ENCODE measurements at places on chromosomes 3 and 15.

DNA sequence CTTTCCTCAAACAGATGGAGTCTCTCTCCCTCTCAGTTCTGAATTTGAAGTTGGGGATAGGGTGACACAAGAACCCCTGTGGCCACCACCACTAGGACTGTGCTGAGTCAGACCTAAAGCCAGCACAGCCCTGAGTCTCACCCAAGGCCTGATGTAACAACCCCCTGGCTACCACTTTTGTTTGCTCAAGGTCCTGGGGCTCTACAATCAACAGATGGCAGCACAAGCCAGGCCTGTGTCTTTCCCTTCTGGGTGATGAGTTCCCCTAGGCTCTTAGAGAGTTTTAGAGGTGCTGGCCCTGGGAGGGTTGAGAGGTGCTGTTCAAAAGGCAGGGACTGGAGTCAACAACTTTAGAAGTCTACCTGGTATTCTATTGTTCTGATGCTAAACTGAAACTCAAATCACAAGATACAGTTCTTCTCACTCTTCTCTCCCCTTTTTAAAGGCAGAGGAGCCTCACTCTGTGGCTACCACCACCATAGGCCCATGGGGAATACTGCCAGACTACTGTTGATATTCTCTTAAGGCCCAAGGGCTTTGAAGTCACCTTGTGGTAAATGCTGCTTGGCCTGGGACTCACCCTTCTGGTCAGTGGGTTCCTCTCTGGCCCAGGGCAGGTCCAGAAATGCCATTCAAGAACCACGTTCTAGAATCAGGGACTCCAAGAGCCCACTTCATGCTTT, 6.5 kb downstream of the OR5K4 start:
- no peak for DNase-seq

- DNase-seq = no peak
Measured at GRCh38 chr3:114406286-114406685, 112.5 kb downstream of the TIGIT start.

GRCh38 chr3:159080821-159081220, 279.0 kb downstream of the MFSD1 start:
- no peak for DNase-seq

DNA sequence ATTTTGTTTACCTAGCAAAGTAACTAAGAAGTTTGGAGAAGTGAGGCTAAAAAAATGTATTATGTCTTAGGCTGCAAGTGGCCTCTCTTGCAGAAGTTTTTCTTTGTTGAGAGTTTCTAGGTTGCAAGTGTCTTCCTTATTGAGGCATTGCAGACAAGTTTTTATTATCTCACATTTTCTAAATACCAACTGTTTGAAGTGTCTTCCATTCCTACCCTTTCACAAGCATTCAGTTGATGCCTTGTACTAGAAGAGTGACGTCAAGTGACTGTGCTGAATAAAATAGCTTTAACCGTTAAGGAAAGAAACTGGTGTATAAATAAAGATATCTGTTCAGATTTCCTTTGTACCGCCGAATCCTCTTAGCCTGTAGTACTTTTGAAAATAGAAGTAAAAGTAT, 123.3 kb downstream of the ALCAM start:
- no peak for DNase-seq

GRCh38 chr3:159791336-159791735, 197.3 kb upstream of the IL12A start:
- DNase-seq = no peak

GRCh38 chr15:69414701-69415167, 585 bp downstream of the KIF23 start:
- DNase-seq = no peak

DNA sequence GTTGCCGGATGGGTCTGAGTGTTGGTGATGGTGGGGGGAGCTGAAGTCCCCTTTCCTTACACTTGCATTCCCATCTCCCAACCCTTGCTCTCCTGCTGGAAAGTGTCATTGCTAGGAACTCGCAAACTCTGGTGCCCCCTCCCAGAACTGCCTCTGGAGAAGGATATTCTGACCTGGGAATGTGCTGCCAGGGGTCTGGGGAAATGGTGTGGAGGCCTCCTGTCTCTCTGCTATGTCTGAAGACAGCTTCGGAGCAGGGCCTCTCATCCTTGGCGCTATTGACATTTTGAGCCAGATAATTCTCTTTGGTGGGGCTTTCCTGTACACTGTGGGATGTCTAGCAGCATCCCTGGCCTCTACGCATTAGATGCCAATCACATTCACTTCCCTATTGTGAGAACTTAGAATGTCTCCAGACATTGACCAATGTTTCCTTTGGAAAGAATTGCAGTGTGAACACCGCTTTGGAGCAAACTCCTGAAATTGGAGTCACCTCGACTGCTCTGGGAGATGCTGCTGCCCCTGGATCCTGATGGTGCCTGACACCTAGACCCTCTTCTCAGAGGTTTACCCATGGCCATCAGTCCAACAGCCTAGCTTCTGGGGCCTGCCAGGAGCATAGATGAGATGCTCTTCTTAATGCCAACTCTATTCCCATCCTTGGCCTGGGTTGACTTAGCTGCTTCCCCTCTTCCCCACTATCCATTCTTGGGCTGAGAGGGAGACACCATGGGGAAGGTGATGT, 2.2 kb upstream of the KY start:
- DNase-seq = no peak

DNA sequence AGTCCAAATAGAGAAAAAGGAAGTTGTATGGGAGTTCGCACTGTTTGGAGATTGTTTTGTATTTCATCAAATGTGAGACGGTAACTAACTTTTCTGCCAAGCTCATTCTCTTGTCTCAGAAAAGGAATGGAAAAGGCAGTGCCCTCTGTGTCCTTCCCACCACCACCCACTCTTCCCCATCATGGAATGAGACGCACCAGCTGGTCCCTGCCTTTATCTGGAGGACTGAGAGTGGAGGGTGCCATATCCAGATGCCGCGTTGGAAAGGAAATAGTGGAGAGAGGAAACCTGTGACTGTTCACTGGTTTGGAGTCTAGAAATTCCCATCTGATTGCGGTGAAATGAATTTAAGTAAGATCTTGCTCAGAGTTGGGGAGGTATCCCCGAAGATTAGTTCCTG, 3.7 kb upstream of the CCK start:
- no peak for DNase-seq

DNA sequence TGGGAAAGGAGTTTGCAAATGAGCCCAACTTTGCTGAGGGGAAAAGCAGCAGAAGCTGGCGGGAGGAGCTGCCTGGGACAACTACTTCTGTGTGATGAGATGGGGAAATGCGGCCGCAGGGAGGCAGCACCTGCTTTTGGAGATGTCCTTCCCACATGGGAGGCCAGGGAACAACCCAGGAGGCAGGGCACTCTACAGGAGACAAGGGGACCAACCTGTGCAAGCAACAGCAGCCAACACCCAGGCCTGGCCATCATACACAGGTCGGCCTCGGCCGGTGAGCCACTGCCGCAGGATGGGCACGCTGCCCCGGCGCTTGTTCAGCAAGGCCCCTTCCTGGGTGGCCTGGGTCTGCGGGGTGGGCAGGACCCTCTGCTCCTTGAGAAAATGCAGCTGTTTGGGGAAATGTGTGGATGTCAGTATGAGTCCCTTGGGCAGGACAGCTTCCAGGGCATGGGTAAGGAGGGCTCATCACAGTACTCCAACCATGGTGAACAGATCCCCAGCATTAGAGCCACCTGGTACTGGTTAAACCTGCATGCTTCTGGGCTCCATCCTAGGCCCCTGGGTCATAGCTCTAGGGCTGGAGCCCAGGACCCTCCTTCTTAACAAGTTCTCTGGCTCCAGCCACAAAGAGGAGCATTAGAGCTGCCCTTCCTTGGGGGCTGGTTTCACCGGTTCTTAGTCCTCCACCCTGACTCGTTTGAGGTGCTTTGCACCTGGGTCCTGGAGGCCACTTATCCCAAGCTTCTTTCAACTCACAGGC, 11.6 kb downstream of the EPB42 start:
- no peak for DNase-seq

GRCh38 chr15:91413142-91413541, 313.1 kb downstream of the SV2B start:
- DNase-seq = no peak

GRCh38 chr15:64314456-64314855, 41.5 kb downstream of the CSNK1G1 start:
- DNase-seq = no peak
